Hepatocyte (in vitro differentiated cells): ENCODE measurements at places on chromosomes 1 and 21. TPM values are rescaled to one million over a fixed set of nuclear protein-coding genes. Genes with fewer than 3 reads are reported as not detected.

Gene RIMS3
- 0.32 and 1.4 TPM in 2 replicates for polyA plus RNA-seq

Gene PDC
- 0.13 TPM in 1 of 2 replicates, not detected in the other for polyA plus RNA-seq

Gene ARMH1
- polyA plus RNA-seq, result 6.1 and 6.3 TPM in 2 replicates

Gene HTR6
- polyA plus RNA-seq, result not detected in 2 replicates

Gene C2CD4D
- 0.96 and 1.1 TPM in 2 replicates for polyA plus RNA-seq

Gene NUCKS1
- 24.7 and 28.4 TPM in 2 replicates for polyA plus RNA-seq

- no peak for DNase-seq
These were observed 58.3 kb downstream of the ZNF648 start for GRCh38 chr1:182003025-182003725.

- no peak for DNase-seq
These were observed 23.6 kb upstream of the ANGPTL3 start for GRCh38 chr1:62573675-62574074.

GRCh38 chr1:193211539-193211938 lies 25.1 kb upstream of the B3GALT2 start:
- peak; percentile 13 for DNase-seq

GRCh38 chr1:24309762-24310485 lies 9.2 kb upstream of the GRHL3 start:
- DNase-seq, result no peak

DNA sequence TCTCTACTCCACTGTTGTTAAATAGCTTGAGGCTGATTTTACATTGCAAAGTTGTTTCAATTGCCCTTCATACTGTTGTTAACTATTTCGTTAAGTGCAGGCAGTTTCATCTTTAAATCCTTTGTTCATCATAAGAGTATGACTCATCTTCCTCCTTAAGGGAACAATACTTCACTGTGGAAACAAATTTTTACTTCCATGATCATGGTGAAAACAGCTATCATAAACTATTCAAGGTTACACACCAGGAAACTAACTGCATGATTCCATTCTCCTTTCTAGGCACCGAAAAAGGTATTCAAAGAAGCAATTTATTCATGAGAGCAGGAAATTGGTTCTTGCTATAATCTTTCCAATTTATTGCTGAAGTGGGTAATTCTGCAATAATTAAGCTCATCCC lies 593.2 kb downstream of the LRRIQ3 start:
- DNase-seq, result no peak
